ENCODE measurements at places on chromosomes 1 and 21.

DNA sequence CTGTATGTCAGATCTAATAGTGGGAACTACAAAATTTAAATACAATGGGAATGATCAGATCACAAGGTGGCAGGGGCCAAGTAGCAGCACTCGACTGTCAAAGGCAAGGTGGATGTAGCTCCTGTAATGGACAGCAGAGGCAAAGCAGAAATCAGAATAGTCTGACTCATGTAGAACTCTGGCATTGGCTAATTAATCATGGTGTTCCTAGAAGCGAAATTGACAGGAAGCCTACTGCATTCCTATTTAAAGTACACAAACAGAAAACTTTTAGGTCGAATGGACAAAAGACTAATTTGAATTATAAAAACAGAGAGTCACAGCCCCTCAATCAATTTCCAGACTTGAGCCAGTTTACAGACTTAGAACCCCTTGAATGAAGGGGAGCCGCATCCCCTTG lies 17.4 kb upstream of the IL12RB2 start:
- no peak for DNase-seq

DNA sequence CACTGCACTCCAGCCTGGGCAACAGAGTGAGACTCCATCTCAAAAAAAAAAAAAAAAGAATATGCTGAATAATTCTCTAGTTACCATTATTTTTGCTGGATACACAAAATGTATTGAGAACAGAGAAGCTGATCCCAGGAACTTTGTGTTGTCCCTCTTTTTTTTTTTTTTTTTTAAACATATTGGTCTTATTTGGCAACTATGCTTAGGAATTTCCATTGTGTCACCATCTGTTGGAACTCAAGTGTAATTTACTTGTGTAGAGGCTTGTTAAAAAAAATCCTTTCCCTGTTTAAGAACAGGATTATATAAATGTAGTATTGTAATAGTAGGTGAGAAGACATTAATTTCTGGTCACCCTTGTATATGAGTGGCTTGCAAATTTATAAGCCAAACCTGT lies 28.6 kb downstream of the CAMSAP2 start:
- DNase-seq = no peak

DNA sequence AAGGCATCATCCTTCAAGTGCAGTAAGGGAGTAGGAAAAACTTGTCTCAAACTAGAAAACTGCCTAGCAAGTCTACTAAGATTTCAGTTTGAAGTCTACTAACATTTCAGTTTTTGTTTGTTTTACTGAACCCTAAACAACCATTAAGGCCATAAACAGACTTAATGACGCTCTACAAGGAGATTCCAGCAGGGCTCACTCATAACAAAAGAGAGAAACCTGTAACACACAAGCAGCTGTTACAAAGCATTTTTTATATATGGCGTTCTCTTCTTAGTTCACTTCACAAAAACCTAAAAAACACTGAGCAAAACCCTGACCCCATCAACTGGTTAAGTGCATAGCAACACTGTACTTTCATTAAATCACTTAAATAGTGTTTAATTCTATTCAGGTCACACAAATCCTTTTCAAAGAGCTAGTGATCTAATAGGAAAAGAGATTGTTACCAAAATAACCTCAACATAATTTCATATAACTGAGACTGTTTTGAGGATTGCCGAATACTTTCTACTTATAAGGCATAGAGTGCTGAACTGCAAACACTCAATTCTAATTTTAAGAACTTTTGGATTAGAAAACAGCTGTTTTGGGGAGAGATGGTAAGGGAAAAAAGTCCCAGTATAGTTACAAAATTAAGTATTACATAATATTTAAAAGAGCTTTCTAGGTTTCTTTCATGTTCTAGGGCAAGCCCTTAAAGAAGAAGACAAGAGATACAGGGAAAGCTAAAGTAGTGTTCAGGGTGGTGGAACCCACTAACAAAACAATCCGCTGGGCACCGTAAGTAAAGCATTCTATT lies 1.4 kb downstream of the B3GALNT2 start:
- no peak for DNase-seq

GRCh38 chr1:145978854-145979745 lies 14.6 kb downstream of the POLR3GL start:
- peak; percentile 95 for DNase-seq

DNA sequence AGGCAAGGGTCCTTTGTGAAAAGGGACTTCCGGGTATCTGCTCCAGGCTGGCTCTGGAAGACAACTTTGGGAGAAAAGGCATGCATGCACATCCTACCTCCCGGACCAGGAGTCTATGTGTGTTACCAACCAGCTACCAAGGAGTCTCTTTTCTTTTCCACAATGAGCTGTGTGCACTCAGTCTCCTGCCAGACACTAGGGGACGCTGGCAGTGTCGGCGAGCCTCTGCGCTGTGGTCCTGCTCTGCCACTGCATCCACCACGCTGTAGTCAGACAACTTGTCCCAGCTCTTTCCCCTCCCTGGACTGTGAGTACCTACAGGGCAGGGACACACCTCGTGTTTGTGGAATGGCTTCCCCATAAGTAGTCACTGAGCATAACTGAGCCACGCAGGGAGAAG lies 5.1 kb upstream of the SSR2 start:
- no peak for DNase-seq

DNA sequence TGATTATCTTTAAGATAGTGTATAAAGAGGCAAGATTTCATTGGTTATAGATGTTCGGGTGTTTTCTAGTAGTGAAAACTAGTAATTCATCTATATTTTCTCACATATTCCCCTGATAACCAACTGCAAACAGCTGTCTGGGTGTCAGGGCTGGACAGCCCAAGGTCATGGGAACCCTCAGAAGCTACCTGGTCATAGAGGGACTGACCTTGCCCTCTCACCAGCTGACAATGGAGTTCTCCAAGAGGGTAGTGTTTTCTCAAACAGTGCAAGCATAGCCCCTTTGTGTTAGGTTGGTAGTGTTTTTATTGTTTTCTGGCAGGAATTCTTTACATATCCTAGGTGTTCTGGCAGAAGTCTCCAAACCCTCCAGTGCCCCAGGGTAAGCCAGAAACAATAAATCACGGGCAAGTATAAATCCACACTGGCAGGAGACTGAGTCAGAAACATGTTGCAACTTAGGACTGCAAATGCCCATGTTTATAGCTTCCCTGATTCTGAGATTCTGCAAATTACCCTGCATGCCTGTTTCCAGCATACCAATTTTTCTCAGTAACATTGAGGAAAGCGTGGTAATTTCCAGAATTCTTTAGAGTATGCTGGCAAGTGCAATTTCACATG lies 82.8 kb upstream of the ATP1A1 start:
- no peak for DNase-seq

DNA sequence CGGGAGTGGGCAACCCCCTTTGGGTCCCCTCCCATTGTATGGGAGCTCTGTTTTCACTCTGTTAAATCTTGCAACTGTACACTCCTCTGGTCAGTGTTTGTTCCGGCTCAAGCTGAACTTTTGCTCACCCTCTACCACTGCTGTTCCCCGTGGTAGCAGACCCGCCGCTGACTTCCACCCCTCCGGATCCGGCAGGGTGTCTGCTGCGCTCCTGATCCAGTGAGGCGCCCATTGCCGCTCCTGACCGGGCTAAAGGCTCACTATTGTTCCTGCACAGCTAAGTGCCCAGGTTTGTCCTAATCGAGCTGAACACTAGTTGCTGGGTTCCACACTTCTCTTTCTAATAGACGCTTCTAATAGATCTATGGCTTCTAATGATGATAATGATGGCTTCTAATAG lies 488.6 kb downstream of the MRPL39 start:
- no peak for DNase-seq

DNA sequence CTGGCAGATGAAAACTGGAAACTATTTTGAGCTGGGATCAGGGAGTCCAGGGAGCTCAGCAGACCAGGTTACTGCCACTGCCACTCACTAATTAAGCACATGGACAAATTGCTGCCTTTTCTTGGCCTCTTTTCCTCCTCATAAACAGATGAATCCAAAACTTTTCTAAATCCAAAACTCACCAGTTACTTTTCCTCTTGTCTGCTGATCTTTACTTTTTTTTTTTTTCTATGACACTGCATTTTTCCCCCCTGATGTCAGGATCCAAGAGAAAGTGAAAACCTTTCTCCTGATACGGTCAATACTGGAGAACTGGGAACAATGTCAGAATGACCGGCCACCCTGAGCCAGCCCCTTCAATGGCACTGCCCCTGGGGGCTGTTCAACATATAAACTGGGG lies 405.8 kb downstream of the DUSP10 start:
- no peak for DNase-seq

DNA sequence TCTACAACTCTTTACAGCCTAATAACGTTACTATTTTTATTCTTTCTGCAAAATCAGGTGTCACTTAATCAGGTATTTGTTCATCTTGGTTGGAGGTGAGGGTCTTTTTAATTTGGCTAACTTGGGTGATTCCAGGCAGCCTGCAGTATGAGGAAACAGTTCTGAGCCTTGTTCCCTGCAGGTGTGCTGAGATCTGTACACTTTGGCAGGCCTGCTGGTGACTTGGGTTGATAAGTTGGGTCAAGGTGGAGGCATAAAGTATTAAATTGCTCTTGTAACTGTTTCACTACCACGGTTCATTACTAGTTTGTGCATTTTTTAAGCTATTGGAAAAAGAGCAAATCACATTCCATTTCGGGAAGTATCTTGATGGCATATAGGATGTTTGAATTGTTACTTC lies 10.0 kb downstream of the MAP3K21 start:
- DNase-seq = no peak
